ENCODE measurements at places on chromosomes 2 and 18.

DNA sequence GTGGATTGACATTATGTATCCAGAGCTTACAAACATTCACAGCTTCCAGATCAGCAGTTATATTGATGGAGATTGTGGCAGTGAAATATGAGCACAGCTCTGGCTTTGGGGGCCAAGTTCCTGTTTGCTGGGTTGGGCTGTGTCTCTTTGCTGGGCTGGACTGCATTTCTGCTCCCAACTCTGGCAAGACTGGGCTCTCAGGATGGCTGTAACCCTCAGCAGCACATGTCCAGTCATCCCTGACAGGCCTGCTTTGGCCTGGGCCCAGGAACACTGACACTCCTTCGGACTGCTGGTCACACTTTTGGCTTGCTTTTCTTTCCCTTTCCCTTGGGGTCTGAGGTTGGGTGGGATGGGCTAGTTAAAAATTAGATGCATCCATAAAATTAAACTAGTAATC, 17.9 kb upstream of the VPS4B start:
- DNase-seq, result peak; percentile 27

DNA sequence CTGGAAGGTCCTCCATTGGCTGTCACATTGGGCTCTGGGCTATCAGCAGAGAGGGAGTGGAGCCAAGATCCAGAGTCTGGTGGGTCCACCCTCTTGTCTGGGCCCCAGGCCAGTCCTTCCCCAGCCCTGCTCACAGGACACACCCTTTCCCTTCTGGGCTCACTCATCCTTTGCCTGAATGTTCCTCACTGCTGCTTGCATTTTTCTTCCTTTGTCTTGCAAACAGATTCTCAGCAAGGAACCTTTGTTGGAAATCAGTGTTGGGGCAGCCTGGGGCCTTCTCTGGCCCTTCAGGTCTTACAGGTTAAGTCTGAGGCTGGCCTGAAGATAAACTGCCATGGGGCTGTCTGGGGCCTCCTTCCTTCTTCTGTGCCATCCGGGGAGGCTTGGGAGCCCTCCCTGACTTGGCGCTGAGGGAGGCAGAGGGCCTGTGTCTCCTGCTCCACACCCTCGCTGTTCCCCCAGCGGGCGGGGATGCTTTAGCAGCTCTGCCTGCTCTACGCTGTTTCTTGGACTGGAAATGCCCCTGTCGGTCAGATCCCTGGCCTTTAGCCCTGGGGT, 11.5 kb upstream of the CELF4 start:
- DNase-seq, result no peak

DNA sequence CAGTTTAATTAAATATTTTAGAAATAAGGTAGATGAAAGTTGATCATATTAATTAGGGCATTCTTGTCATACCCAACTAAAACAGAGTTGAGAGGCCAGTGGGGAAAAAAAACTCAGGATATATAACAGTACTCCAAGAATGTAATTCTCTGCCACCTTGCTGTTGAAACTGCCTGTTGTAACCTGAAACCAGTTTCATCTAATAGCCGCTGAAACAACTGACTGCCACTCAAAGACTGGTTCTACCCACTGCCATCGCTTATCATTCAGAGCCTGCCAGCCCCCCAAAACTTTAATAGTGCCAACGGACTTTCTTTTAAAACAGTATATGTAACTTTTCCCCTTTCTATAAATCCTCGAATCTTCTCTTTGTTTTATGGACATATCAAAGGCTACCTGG, 37.7 kb upstream of the FSIP2 start:
- DNase-seq, result no peak

GRCh38 chr2:21406911-21407310, 283.1 kb downstream of the TDRD15 start:
- no peak for DNase-seq

DNA sequence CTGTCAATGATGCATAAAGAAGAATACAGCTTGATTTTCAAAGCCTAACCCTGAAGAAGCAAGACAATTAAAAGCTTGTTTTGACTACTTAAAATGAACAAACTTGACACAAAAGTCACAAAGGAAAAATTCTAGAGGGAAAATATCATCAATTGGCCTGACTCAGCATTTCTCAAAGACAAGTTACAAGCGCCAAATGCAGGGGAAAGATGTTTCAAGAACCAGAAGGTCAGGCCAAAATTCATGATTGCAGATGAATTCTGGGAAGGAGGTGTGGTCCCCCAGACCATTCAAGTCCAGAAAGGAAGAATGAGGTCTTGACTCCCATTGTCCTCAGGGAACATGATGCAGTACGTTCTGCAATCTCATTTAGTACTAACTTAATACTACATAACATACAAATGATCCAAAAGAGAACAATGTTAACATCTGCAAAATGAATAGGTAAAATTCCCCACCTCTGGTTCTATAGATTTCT, 64.5 kb downstream of the FAM210A start:
- no peak for DNase-seq

- DNase-seq, result no peak
Measured at GRCh38 chr2:70261501-70261900, 3.6 kb downstream of the PCYOX1 start.

- no peak for DNase-seq
Measured at GRCh38 chr2:25341011-25341727, 556 bp downstream of the DNMT3A start.

DNA sequence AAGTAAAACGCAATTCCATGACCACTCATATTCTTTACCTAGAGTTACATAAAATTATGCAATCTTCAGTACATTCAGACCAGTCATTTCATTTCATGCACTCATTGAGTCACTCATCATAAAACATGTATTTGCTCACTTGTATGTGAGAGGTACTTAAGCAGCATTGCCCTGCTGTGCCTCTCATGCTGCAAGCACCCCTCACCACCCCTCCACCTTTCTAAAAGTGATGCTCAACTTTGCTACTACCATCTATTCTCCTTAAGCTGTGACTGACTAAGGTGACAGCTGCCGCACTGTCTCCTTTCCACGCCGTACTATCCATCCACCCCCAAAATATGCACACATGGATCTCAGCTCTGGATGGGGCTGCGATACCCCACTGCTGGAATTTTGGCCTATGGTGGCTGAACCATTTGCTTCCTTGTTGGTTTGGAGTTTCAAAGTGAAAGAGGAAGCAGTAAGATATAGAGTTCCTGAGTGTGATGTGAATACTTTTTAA, 7.2 kb downstream of the ARHGAP25 start:
- no peak for DNase-seq

DNA sequence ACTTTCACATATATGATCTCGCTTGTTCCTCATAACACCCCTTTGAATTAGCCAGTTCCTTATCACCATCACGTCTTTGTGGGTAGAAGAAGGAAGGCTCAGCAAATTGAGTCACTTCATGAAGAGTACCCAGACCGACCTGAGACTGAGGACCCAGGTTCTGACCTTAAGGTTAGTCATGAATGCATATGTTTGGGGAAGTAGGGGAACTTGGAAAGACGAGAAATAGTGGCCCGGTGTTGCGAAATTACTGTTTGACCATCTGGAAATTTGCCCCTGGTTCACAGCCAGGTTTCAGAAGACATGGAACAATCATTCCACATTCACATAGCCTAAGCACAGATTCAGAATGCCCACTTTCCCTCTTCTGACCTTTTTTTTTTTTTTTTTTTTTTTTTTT, 59.8 kb downstream of the MEIS1 start:
- no peak for DNase-seq

GRCh38 chr18:62611453-62612288, 88.8 kb downstream of the ZCCHC2 start:
- no peak for DNase-seq

- no peak for DNase-seq
Measured at GRCh38 chr2:109256921-109257320, 127.9 kb downstream of the SH3RF3 start.

DNA sequence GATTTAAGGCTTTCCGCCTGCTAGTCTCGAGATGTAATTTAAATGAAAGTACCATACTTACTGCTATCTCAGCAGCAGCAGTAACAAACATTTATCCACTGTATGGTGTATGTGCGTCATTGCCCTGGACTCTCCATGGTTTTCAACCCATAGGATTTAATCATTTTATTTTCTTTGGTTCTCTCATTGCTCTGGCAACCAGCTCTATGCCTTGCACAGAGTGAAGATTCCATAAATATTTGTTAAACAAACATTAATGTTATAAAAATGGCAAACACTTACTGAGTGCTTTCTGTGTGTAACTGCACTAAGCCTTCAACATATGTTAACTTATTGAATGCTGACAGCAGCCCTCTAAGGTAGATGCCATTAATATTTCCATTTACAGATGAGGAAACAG, 1.3 kb upstream of the LMAN1 start:
- DNase-seq, result no peak

- DNase-seq, result peak; percentile 53
Measured at GRCh38 chr2:109185338-109185737, 56.3 kb downstream of the SH3RF3 start.

GRCh38 chr2:68632021-68632420, 11.4 kb upstream of the PROKR1 start:
- DNase-seq, result no peak

DNA sequence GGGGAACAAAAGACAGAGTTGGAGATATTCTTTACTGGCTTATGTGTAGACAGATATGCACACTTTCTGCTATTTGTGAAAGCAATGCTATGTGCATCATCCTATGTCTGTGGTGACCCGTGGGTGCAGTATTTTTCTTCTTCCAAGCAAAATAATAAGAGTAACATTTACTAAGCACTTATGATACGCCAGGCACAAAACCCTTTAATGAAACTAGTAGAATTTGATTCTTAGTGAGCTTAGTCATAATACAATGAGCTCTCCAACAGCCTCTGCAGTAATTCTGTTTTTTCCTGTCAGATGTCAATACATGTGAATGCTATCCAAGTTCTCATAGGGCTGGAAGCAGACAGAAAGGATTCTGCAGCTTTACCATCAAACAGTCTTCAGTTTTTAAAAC, 130.6 kb downstream of the RAD51AP2 start:
- DNase-seq, result no peak

All from kidney glomerular epithelial cell (primary cell).